ENCODE measurements at places on chromosomes 1 and 21.

GRCh38 chr1:10339815-10340214, 59.0 kb upstream of the PGD start:
- DNase-seq: no peak

DNA sequence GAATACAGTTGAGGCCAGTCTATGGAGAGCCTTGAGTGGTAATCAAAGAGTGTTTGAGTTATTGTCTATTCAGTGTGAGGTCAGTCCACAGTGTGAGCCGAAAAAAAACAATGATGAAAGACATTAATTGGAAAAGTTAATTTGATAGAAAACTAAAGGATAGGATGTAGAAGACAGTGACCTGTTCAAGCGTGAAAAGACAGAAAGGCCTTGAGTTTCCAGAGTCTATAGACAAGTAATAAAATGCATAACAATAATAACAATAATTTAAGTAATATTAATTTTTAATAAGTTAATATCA, 90.4 kb downstream of the SLC30A10 start:
- no peak for DNase-seq

DNA sequence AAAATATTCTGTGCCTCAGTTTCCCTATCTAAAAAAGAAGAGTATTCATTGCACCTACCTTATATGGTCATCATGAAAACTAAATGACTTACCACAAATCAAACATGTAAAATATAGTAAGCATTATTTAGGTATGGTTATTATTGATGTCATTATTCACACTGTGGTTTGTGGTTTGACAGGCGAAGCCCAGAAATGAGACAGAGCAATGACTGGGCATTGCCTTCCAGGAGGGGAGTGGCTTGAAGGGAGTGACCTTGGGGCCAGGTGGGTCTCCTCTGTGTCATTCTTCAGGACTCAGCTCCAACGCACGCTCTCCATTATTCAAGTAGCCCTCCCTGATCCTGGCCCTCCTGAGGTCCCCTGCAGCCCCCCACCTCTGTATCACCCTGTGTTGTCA, 133.7 kb downstream of the DMRTA2 start:
- no peak for DNase-seq

GRCh38 chr1:3788756-3789420, 7.4 kb downstream of the LRRC47 start:
- no peak for DNase-seq

GRCh38 chr1:203038217-203038741, 12.0 kb downstream of the PPFIA4 start:
- DNase-seq: no peak

DNA sequence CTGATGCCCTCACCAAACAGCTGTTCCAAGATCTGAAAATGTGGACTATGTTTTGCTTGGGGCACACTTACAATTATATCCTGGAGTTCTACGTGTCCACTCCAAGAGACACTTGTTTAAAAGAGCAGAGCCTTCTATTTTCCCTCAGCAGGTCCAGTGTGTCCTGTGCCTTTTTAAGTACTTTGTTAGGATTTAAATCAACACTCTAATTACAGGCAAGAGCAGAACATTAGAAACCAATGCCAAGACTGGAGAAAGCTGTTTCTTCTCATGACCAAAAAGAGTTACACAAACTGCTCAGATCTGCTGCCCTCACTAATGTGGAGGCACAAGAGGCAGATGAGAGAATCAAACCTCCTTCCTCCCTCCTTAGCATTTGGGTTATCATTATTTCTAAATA, 452.9 kb downstream of the LMO4 start:
- no peak for DNase-seq

DNA sequence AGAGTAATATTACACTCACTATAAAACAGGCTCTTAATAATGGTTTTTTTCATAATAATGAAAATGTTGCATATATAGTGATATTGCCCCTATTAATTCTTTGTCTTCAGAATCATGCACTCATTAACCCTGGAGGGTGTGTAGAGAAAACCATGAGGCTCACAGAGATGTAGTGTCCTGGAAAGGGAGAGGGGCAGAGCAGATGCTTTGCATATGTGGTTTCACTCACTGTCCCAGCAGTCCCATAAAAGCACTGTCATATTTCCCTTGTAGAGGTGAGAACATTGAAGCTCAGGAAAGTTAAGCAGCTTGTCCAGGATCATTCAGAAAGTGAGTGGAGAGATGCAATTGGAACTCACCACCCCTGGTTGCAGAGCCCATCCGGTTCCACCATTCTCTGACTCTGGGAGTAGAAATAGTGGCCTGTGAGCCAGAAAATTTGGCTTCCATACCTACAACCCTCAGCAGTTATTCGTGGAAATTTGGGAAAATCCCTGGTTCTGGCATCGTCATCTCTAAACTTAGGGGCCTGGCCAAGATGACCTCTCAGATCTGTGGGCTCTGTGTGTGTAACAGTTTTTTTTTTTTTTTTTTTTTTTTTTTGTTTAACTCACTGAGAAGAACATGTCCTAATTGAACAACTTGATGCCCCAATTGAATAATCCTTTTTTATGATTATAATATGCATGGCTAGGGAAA, 86.4 kb downstream of the RGL1 start:
- DNase-seq: no peak

- no peak for DNase-seq
Measured at GRCh38 chr21:18058731-18059398, 185.8 kb upstream of the CHODL start.

DNA sequence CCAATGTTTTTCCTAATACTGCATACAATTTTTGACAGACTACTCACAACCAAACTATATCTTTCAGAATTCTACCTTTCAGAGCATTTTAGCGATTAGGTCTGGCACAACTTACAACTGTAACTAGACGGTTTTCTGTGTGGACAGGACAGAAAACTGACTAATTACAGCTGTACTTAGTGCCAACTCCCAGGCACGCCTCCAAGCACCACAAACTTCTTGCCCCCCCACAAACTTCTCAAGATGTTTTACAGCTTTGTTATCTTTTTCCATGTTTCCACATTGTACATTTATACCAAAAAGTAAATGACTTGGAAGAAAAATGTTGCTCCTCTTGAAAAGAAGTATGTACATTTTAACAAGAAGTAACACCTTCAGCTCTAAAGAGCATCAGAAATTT, 13.8 kb downstream of the LYST start:
- no peak for DNase-seq

DNA sequence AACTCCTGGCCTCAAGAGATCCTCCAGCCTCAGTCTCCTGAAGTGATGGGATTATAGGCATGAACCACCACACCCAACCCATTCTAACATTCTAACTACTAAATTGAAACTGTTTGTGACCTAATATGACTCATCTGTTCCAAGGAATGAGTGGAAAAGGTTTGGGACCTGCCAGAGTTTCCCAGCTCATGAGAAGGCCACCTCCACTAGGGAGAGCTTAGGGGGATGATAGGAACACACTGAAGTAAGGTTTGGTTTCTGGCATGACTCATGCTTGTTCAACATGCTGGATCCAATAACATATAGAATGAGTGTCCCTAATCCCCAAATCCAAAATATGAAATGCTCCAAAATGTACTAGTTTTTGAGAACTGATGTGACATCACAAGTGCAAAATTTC, 18.9 kb upstream of the SCAF4 start:
- no peak for DNase-seq

DNA sequence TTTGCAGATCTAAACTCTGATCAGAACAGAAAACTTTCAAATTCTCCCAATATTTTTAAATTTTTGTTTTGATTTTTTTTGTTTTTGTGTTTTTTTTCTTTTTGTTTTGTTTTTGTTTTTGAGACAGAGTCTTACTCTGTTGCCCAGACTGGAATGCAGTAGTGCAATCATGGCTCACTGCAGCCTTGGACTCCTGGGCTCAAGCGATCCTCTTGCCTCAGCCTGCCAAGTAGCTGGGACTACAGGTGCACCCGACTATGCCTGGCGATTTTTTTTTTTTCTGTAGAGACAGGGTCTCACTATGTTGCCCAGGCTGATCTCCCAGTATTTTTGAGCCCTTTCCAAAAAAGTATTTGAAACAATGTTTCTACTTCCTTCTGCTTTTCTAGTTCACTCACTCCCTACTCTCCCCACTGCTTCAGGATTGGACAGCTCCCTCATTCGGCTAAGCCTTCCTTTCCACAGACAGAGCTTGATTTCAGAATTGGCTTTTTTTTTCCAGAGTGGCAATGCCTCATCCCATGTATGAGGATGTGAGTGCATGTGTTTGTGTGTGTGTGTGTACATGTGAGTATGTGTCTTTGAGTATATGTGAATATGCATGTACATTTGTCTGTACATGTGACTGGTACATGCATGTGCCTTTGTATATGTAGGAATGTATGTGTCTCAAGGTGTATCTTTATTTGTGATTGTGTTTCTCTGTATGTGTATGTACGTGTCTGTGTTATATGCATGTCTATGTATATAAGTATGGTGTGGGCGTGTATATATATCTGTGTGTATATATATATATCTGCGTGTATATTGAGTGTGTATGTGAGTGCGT, 11.9 kb downstream of the LHX4 start:
- no peak for DNase-seq

GRCh38 chr1:229769809-229770208, 143.8 kb downstream of the URB2 start:
- no peak for DNase-seq

- no peak for DNase-seq
Measured at GRCh38 chr1:172719066-172719627, 60.2 kb downstream of the FASLG start.

DNA sequence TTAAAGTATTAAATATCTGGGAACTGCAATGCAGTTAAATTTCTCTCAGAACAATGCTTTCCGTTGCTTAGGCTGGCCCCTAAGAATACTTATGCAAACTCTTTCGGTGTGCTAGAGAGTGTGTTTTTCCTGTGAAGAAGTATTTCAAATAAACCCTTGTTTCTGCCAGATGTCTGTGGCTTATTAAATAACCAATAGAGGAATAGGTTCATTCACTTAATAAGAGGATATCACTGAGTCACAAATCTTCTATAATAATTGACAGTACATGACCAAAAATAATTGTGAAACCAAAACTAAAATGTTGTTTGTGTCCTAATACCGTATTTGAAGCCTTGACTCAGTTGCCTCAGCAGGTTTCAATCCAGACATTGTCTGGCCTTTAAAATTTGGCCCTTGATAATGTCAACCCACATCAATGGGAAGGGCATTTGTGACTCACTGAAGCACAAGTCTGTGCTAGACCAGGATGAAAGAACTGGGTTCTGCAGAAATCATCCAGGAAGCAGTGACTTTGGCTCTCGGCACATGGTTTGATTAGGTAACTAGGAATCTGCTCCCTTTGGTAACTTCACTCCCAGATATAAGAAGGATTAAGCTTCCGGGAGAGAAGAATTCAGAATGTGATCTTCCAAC, 104.2 kb upstream of the BARHL2 start:
- no peak for DNase-seq

- DNase-seq: no peak
Measured at GRCh38 chr1:188463919-188464318, 1635.2 kb downstream of the PLA2G4A start.

GRCh38 chr1:89807983-89808382, 12.8 kb upstream of the LRRC8D start:
- no peak for DNase-seq

- no peak for DNase-seq
Measured at GRCh38 chr1:89200663-89201062, 1.9 kb upstream of the GBP4 start.

- DNase-seq: no peak
Measured at GRCh38 chr1:236691348-236691747, 5.0 kb downstream of the ACTN2 start.

GRCh38 chr1:56304975-56305374, 274.4 kb downstream of the PLPP3 start:
- no peak for DNase-seq

- no peak for DNase-seq
Measured at GRCh38 chr21:33059380-33059841, 10.5 kb upstream of the OLIG1 start.

DNA sequence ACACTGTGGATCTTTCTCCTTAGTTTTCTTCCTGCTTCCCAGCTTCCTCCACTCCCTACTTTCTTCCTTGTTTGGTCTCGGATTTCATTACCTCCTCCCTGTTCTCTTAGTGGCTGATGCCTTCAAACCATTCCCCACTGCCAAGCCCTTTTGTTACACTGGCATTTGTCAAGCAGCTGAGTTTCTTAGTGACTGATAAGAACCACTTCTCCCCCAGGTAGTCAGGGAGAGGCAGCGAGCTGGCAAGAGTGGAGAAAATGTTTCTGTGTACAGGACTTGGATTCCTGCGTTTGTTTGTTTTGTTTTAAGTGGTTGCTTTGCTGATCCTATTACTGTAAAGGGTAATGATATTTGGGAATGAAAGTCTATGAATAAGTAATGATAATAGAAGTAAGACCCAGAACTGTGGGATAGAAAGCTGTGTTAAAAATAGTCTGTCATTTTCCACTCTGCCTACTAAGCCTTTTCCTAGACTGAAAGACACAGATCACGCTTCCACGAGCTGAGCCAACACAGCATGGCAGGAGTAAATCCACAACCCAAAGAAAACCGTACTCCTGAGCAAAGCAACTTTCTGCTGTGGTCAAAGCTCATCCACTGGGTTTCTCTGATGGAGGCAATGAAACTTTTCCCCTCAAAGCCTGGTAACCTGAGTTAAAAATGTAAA, 10.1 kb upstream of the SERTAD4 start:
- DNase-seq: no peak

DNA sequence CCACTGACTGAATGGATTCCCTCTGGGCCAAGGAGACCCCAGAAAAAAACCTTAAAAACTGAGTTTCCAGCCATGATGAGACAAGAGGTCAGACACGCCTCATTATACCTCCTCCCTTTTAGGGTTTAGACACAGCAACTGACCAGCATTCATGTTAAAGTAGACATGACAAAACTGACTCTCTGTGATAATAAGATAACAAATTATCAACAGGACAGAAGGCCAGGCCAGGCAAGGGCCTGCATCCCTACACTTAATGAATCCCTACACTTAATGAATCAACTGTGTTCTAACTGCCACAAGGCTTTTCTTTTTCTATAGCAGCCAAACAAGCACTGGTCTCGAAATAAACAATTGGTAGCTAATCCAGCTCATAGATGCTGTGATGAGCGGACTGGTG, 33.3 kb upstream of the FAM89A start:
- DNase-seq: no peak

GRCh38 chr1:224182057-224182865, 779 bp upstream of the DEGS1 start:
- DNase-seq: no peak

DNA sequence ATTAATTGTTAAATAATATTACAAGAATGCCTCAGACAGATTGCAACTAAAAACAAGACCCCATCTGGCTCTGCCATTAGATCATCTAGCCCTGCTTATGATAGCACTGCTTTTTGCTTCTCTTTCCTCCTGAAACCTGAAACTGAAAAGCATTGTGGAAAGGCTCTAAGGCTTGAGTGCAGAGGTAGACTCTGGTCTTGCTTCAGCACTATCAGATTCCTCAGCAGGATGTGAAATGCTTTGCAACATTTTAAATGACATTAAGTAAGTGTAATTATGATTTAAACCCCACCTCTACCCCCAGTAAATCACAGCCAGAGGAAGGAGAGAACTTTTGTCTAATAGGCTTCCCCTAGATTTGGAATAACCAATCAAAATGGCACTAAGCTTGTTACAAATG, 32.9 kb downstream of the PHC2 start:
- no peak for DNase-seq

- no peak for DNase-seq
Measured at GRCh38 chr1:58575551-58576324, 1.3 kb downstream of the TACSTD2 start.

GRCh38 chr1:210565306-210565705, 236.6 kb downstream of the HHAT start:
- no peak for DNase-seq

GRCh38 chr1:2443277-2444137, 31.1 kb upstream of the PEX10 start:
- no peak for DNase-seq

- peak; percentile 43 for DNase-seq
Measured at GRCh38 chr21:31293986-31294385, 50.1 kb downstream of the TIAM1 start.

GRCh38 chr1:111419037-111419436, 8.5 kb downstream of the OVGP1 start:
- DNase-seq: no peak
